Effector memory CD8-positive, alpha-beta T cell (primary cell): ENCODE measurements at places on chromosomes 6 and 20.

DNA sequence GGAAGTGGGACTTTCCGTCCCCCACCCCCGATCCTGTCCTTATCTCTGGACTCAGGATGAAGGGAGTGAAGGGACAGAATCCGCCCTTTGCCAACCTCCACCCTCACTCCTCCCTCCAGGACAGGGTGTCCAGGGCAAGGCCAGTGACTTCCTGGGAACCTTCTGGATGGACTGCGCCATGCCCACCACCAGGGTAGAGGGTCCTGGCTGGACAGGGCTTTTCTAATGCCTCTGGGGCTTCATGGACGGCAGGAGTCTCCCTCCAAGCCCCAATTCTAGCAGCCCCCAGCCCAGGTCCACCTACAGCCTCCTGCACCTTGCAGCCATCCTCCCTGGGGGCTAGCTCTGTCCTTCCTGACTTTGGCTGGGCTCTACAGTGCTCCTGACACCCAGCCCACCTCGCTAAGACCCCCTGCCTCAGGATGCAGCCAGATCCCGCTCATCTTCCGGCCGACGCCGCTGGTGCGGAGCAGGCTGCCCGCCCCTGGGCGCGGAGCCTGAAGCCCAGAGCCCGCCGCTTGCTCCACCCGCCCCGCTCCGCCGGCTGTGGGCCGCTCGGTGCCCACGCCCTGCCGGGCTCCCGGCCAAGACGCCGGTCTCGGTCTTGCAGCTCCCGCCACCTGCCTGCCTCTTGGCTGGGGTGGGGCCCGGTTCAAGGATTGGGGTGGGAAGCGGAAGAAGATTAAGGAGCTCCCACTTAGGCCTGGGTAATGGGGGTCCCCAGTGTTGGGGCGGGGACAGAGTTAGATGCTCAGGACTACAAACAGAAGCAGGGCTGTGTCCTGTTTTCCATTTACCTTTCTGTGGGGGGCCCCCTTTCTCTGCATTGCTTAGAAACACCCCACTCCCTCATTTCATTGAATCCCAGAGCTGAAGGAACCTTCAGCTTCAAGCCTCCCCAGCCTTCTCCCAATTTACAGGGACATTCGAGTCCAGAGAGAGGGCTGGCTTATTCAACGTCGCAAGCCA is 72.8 kb downstream of the MDGA1 start:
- DNase-seq, result no peak

DNA sequence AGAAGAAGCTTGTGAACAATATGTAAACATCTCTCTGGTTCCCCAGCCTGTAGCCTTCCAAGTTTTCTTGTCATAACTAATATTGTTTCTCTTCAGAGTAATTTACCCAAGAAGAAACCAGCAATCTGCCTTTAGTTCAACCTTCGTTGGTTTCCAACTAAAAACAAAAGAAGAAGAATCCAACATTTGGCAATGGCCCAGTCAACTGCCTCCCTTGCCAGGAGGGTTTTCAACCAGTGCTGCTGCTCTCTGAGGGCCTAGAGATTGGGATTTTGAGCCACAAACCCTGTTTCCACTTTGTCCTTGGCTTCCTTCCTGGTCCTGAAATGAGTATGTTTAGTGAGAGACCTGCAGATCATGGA is 395.8 kb upstream of the CNR1 start:
- DNase-seq, result no peak

DNA sequence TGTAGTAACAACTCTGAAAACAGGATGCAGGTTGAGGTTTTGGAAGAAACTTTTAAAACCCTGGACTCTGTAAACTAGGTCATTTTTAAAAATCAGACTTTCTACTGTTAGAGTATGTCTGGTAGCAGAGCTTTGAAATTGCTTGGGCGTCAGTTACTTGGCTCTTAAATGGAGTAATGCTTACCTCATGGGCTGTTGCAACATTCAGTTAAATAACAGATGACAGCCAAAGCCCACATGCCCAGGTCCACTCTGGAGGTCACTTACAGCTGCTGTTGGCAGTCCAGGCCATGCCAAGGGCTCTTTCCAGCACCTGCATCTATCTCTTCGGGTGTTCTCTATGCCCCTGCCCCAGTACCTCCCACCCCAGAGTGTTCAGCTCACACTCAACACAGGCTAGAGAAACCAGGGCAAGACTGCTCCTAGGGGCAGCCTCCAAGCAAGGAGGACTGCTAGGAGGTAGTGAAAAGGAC is 96.4 kb downstream of the BANF2 start:
- DNase-seq, result no peak

DNA sequence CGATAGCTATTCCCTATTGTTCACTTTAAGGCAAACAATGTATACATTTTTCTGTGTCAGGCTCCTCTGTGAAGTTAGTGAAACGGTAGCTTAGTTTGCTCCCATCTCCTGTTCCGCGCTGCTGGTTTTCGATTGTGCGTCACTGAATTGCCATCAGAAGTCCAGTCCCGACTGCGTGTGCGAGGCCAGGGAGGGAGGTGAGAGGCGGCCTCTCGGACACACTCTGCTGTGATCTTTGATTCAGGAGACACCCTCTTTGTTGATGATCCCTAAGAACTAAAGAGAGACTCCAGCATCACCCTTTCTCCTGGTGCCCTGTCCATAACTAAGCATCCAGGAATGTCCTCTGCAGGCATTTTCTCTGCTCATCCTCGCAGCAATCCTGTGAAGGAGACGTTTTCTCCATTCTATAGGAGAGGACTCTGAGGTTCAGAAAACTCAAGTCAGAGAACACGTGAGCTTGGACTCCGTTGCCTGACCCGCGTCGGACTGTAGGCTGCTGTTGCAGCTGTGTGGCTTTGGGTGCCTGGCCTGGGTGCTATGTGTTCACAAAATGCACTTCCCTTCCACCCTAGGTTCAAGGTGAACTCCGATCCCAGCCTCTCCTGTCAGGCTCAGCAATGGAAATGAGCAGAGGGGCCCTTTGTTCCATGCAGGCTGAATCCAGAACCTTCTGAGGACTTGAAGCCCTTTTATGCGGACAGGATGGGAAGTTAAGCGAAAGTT is 24.1 kb upstream of the UNC93A start:
- DNase-seq, result no peak

- DNase-seq, result no peak
Measured at GRCh38 chr20:38043512-38044300, 10.2 kb downstream of the RPRD1B start.

- no peak for DNase-seq
Measured at GRCh38 chr6:142088858-142089216, 43.9 kb upstream of the GJE1 start.

GRCh38 chr6:116764629-116764960 is 924 bp downstream of the FAM162B start:
- no peak for DNase-seq
